T-helper 17 cell (primary cell): ENCODE measurements at places on chromosomes 11 and 22. TPM values are rescaled to one million over a fixed set of nuclear protein-coding genes. Genes with fewer than 3 reads are reported as not detected.

DNA sequence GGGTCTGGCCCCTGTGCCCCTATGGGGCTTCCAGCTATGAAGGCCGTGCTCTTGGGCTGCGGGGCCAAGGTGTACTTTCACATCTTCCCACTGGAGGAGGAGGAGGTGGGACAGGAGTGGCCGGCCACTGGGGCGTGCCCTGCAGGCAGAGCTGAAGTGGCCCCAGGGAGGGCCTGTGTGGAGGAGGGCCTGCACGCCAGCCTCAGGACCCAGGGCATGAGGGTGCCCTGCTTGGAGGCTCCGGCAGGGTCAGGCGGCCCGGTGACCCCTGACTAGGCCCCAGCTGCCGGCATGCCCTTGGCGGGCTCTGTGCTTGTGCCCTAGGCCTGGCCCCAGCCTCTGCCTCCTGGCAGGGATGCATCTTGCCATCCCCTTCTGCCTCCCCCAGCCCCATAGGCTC, 5.2 kb downstream of the PRR5 start:
- no peak for DNase-seq

- DNase-seq: no peak
Observed at GRCh38 chr11:115707180-115707905, 203.1 kb upstream of the CADM1 start.

DNA sequence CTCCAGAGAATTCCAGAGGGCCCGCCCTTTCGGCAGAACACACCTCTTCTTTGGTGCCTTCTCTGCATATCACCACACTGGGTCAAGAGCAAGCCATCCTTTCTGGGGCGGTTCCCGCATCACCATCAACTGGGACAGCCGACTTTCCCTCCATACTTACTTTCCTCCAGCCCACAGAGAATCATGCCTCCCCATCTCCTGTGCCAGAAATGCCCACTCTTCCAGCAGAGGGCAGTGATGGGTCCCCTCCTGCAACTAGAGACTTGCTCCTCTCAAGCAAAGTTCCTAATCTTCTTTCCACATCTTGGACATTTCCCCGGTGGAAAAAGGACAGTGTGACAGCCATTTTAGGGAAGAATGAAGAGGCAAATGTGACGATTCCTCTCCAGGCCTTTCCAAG, 157.7 kb downstream of the C11orf91 start:
- no peak for DNase-seq

DNA sequence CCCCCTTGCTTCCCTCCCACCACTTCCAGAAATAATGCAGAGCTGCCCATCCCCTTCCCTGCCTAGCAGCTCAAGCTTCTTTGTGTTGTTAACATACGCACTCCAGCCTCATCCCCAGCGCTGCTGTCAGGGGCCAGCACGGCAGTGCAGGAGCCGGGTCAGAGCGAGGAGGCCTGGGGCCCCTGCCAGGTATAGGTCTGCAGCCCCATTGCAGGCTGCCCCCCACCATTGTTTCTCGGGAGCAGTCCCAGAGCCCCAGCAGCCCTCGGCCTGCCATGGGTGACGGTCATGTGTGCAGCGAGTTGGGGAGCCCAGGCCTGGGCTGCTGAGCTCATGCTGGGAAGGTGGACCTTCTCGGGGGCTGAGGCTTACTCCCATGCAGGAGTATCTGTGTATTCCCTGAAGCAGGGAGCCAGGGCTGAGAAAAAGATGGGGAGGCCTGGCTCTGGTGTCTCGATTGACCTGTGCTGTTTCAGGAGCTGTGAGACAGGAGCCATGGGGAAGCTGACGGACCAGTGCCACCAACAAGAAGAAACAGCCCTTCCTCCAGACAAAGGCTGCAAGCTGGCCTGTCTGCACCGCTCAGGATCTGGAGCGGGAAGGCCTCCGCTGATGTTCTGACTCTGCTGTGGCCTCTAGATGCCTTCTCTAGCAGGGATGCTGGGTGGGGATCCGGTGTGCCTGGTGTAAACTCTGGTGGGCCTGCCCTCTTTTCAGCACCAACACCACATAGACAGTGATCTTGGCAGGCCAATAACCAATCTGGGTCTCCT, 220.5 kb upstream of the B3GAT1 start:
- DNase-seq: no peak

- DNase-seq: no peak
Observed at GRCh38 chr11:57506522-57506921, 9.0 kb downstream of the SLC43A1 start.

DNA sequence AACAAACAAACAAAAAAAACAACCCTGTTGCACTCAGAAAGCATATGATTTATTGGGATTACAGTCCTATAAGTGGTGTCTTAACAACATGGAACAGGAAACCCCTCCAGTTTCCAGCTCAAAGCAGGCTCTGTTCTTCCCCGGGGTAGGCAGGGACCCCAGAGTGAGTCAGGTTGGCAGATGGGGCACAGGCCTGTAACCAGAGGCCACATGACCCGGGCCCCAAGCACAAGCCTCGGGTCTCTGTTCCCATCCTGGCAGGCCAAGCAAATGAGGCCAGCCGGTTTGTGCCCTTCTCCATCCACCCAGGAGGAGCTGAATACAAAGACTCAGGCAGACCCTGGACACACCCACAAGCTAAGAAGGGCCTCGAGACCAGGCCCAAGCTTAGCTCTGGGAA, 75.8 kb downstream of the NAT10 start:
- DNase-seq: no peak

DNA sequence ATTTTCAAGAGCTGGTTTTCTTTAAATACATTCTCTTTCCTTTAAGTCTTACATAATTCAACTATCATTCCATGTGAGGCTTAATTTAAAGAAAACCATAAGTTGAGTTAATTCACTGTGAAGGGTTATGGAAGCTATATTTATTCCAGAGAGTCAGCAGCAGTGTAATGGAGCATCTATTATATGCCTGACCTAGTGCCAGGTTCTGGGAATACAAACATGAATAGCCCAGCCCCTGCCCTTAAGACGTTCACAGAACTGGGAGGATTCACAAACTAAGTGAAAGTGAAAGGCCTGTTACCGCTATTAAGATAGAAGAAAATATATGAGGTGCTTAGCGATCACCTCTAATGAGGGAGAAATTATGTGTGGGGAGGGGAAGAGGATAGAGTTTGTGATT, 408.9 kb upstream of the CCDC90B start:
- no peak for DNase-seq

- no peak for DNase-seq
Observed at GRCh38 chr22:48448821-48449220, 1378.9 kb downstream of the BRD1 start.

DNA sequence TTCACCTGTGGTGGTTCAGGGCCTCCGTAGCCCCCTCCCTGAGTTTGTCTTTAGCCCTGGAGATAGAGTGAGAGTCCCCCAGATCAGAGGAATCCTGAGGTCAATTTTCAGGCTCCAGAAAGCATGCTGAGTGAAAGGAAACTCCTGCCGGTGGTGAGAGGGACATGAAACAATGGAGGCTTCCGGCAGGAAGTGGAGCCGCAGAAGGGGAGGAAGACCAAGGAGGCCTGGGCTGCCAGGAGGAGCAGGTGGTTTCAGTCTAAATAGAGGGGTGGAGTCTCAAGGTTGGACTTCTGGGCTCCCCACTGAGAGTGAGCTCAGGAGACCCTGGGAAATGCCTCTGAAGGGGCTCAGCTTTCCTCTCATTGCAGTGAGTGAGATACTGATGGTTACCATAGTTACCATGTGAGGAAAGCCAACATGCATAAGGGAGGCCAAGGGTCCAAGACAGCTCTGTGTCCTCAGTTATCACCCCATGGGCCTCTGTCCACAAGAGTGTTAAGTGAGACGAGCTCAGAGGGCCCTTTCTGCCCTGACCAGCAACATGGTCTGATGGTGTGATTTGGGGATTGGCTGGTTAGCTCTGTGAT, 10.7 kb downstream of the SLCO2B1 start:
- no peak for DNase-seq

DNA sequence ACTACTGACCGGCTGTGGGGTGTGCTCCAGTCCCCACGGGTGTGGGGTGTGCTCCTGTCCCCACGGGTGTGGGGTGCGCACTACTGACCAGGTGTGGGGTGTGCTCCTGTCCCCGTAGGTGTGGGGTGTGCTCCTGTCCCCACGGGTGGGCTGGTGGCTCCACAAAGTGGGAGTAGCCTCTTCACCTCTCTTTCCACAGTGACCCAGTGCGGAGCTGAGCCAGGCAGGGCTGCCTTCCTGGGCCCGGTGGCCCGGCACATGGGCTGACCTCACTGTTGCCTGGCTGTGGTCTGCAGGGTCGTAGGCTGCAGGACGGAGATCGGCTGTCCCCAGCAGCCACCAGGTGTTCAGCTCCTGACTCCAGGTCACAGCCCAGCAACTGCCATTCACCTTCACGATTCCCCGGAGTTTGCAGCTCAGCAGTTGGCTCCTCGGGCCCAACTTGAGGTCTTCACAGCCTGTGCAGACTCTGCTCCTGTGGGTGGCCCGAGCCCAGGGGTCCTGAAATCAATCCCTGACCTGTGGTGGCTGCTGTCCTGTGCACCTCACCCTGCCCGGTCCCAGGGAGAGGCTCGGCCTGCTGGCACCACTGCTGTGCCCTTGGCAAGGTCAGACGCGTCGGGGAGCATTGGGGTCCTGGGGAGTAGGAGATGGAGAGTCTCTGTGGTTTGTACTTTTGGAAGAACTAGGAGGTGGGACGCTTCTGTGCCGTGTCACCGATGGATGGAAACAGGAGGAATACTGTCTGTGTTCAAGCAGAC, 414.3 kb downstream of the TBC1D22A start:
- peak; percentile 8 for DNase-seq

- no peak for DNase-seq
Observed at GRCh38 chr11:21430537-21430936, 761.2 kb downstream of the NELL1 start.

GRCh38 chr11:80280737-80281136, 839.9 kb upstream of the TENM4 start:
- DNase-seq: no peak

The PLAAT2 gene
- not detected for total RNA-seq
